ENCODE measurements at places on chromosomes 5 and 9.
A peak's percentile ranks its signal among the peaks of the same experiment; 100 is the strongest.

DNA sequence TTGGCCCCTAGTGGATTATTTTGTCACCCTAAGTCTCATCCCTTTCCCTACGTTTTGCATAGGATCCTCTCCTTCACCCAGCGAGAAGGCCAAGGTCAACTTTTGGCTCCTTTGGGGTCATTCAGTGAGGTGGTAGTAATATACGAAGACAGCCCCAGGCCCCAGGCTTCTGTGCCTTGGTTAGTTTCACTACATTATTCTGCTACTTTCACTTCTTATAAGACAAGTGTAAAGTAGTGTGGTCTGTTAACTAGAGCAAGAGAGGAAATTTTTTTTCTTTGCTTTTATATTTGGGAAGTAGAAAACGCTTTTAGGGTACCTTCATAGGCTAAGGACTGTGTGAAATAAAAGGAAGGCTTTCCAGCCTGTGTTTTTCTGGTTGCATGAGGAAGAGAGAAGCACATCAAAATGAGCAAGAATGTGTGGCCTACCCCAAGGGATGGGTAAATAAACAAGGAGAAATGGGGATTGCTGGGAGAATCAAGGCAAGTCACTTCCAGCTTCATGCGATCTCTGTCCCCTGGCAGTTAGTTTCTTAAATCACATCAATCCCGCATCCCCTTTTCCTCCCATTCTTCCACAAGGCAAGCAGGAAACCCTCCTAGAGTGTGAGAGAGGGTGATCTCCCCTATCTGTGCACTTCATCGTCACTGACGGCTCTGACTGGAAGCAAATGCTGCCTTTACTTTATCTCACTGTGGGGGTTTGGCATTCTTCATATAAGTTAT lies 677.0 kb upstream of the WWC1 start:
- DNase-seq = no peak

DNA sequence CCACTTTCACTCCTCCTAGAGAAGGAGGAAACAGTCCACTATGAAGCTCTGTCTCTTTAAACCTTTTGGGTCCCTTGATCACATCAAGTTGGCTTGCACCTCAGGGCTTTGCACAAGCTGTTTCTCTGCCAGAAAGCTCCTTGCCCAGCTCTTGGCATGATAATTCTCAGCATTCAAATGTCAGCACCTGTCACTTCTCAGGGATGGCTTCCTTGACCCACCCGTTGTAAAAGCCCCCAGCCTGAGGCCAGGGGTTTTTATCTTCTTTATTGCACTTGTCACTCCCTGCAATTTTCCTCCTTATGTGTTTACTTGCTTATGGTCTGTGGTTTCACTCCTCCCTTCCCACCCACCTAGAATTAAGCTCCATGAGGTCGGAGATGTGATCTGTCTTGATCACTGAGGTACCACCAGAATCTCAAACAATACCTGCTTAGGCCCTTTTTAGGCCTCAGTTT lies 200.7 kb upstream of the TBC1D2 start:
- DNase-seq = no peak

GRCh38 chr5:148540647-148541046 lies 113.7 kb downstream of the HTR4 start:
- DNase-seq = no peak

DNA sequence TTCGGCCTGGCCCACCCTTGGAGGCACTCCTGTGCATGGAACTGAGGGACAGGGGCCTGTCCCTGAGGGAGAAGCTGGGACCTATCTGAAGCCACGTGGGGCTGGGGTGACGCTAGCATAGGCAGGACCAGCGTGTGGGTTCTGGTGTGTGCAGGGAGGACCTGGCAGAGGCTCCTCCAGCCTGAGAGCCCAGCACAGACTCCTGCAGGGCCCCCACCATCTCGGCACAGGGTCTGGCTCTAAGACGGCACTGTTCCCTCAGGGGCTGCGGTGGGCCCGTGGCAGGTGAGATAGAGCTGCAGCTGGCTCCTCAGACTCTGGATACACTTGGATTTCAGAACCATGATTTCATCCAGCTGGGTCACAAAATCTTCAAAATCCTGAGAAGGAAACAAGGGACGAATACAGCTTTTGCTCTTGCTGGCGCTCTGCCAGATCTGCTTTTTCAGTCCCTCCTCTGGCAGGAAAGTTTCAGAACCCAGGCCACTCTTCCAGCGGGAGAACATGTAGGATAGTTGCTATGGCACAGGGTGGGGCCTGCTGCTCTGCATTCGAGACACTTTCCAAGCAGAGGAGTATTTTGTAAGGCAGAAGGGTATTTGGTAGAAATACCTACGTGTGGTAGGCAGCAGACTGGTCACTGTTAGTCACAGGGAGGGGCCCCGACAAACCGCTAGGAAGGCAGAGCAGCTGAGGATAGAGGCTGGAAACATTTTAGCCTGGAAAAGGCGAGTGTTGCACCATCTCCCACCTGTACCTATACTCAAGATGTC lies 74.7 kb downstream of the KIF24 start:
- DNase-seq = no peak

GRCh38 chr5:74519161-74519571 lies 121.4 kb downstream of the ENC1 start:
- DNase-seq = no peak

DNA sequence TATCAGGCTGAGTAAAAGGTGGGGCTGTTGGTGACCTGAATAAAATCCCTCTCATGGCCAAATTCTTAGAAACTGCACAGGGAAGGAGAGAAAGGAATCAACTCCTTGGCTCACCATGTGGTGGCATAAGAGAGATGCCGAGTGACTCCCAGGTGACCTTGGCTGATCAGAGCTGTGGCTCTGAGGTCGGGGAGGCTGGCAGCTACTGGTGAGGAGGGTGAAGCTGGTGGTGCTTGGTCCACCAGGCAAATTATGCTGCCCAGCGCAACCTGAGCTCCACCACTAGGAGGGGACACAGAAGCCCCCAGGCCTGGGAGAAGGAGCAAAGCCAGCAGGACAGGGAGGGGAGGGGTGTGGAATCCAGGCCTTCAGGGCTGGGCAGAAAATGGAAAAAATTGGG lies 111.2 kb upstream of the IL12B start:
- no peak for DNase-seq

DNA sequence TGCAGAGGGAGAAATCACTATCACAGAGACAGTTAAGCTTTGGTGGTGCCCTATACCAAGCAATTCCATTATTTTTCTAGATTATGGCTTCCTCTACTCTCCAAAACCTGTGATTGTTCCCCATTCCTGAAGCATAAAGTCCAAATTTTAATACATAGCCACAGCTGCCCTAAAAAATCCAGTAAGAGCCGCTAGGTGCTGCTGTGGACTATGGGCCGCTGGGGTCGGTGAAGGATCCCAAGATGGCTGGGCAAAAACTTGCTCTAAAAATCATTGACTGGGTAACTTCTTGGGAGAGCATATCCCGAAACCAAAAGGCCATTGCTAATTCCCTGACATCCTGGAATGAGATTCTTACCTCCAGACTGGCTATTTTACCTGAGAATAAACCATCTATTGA lies 245.3 kb downstream of the NFIB start:
- DNase-seq = no peak

DNA sequence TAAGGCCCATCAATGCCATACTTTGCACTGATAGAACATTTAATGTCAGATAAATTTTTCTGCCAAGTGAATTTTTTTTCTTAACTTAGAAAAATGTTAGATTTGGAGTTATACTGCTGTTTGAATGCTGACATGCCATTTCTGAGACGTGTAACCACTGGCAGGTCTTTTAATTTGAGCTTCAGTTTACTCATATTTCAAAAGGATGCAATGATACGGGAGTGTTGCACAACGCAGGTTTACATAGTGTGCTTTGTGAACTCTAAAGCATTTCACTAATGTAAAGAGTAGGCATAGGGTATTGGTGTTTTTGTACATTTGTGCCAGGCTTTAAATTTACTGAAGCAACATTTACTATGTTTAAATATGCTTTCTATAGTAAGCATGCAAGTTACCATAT lies 4.2 kb downstream of the ZBTB43 start:
- DNase-seq = no peak

DNA sequence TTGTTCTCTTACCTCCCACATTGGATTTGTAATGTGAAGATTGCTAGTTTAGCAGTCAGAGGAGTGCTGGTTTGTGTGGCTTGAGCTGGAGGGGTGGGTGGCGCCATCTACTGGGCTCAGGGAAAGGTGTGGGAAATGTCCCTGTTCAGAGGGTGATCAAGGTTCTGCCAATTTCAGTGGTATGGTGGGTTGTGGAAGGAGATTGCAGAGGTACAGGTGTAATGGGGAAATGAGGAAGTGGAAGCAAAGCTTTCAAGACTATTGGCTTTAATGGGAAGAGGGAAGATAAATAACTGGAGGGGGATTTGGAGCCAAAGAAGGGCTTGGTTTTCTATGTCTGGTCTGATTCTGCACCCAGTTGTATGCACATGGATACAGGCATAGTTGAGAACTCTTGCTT lies 76.4 kb downstream of the OSMR start:
- DNase-seq = no peak

DNA sequence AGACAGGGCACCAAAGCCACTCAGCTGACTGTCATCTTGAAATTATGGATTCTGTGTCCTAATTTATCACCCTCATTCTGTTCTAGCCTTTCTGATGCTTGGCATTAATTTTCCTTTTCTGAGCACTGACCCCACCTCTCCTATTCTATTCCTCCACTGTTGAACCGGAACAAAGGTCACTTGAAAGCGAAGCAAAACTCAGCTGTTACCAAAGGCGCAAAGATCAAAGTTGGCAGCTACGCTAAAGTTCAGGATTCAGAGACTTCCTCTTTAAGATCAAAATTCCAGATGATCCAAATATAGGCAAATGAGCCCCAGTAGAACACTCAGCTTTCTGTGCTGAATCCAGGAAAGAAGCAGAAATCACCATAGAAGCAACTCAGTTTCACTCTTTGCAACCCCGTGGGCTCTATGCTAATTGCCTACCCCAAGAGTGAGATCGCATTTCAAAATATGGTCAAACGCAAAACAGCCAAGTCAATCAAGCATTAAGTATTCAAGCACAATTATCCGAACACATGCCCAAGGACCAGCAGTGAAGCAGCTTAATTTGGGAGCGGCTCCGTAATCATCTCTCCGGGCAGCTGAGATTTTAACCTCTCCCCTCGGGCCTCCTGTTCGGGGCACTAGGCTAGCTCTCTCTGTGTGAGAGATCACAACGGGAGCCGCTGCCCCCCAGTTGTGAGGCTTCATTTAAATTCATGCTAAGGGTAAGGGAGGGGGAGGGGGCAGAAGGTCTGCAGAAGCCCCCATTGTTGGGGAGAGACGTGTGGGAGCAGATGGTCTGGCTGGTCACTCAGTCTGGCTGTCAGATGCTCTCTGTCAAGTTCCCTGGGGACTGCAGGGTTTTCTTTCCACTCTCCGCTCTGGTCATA lies 288.6 kb downstream of the ELAVL2 start:
- no peak for DNase-seq

- DNase-seq = no peak
Observed at GRCh38 chr9:108549184-108549583, 306.6 kb downstream of the ACTL7B start.

DNA sequence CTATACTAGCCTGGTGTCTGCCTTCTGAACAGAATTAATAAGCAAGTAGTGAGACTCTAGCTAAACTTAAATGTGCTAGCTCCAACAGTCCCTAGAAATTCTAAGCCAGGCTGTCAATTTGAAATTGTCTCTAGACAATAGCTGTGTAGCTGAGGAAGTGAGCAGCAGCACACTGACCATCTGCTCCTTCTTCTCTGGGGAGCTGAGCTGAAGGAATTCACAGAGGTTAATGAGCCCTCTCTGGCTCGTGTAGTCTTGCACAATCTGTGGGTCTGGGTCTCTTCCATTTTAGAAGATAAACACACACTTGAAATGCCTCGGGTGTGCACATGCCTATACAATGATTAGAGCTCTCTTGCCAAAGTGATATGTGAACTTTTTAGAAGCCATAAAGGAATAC lies 63.5 kb upstream of the BARX1 start:
- DNase-seq = no peak

- no peak for DNase-seq
Observed at GRCh38 chr5:80481019-80481893, 6.6 kb upstream of the FAM151B start.

DNA sequence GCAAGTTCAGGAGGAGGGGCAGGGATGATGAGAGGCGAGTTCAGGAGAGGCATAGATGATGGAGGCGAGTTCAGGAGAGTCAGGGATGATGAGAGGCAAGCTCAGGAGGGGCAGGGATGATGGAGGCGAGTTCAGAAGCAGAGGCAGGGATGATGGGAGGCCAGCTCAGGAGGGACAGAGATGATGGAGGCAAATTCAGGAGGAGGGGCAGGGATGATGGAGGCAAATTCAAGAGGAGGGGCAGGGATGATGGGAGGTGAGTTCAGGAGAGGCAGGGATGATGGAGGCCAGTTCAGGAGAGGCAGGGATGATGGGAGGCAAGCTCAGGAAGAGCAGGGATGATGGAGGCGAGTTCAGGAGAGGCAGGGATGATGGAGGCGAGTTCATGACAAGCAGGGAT lies 17.8 kb upstream of the SPOCK1 start:
- no peak for DNase-seq

DNA sequence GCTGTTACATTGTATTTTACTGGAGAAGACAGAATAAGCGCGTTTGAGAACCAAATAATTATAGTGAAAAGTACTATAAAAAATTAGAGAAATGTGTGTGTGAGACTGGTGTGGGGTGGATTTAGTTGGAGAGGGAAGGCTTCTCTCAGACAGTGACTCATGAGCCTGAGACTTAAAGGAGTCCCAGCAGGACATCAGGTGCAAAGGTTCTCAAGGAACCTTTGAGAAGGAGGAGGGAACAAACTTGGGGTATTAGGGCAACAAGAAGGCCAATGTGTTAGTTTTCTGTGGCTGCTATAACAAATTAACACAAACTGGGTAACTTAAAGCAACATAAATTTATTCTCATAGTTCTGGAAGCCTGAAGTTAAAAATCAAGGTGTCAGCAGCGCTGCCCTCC lies 4.9 kb downstream of the DDX4 start:
- DNase-seq = no peak

DNA sequence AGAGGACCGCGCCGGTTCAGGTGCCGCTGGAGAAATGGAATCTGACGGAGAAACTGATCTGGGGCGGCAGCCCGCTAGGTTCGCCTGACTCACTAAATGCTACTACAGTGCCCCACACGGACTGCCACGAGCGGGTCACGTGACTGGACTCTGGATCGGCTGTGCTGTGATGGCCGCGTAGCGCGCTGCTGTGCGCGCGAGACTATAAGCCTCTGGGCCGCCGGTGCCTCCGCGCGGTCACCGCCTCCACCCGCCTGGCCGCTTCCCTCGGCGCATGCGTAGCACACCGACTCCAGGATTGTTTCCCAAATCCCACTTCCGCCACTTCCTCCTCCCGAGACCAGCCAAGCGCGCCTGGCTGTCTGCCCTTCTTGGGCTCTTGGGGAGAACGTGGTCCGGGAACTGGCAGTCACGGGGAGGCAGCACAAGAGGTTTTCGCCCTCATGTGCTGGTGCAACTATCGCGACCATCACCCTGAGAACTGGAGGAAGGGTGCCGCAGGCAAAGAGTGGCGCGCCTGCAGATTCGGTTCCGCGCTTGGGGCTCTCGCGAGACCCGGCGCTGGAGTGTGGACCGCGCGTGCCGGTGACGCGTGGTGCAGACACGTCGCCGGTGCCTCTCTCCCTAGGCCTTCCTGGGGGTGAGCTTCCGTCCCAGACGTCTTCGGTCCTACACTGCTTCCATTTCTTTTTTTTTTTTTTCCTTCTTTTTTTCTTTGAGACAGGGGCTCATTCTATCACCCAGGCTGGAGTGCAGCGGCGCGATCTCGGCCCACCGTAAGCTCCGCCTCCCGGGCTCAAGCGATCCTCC lies 35.8 kb upstream of the GLDC start:
- peak; percentile 90 for DNase-seq

GRCh38 chr5:72282878-72283277 lies 37.2 kb downstream of the MRPS27 start:
- no peak for DNase-seq

Measured in thoracic aorta (tissue), 2 donors.